ENCODE measurements at places on chromosomes 6 and 20.

DNA sequence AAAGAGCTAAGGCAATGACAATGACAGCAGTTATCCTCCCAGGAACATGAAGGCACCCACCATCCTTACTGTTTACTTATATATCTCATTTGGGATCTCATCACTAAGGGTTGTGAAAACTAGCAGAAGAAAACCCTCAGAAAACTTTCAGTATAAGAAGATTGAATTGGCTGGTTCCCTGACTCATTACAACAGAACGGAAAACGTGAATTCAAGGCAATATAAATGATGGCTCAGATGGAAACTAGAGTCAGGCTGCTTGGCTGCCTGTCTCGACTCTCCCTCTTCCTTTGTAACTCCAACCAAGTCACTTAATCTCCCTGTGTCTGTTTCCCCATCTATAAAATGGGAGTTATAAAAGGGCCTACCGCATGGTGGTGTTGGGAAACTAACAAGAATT, 387.1 kb upstream of the JARID2 start:
- DNase-seq = no peak

GRCh38 chr20:5290596-5290995, 26.2 kb downstream of the PROKR2 start:
- DNase-seq = no peak

DNA sequence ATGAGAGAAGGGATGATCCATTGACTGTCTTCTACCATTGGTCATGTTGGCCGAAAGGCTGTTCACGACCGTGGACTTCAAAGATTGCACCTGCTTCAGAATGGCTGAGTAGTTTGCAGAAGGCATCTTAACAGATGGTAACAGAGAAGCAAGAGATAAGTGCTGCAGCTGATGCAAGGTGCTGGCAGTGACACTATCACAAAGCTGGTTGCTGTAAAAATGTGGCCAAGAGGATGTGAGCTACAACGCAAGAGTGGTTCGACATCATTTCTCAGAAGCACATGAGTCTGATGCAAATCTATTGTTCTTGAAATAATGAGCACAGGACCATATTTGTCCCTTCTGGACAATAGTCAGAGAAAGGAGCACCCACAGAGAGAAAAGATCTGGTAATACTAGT, 27.0 kb upstream of the ANKEF1 start:
- DNase-seq = no peak

DNA sequence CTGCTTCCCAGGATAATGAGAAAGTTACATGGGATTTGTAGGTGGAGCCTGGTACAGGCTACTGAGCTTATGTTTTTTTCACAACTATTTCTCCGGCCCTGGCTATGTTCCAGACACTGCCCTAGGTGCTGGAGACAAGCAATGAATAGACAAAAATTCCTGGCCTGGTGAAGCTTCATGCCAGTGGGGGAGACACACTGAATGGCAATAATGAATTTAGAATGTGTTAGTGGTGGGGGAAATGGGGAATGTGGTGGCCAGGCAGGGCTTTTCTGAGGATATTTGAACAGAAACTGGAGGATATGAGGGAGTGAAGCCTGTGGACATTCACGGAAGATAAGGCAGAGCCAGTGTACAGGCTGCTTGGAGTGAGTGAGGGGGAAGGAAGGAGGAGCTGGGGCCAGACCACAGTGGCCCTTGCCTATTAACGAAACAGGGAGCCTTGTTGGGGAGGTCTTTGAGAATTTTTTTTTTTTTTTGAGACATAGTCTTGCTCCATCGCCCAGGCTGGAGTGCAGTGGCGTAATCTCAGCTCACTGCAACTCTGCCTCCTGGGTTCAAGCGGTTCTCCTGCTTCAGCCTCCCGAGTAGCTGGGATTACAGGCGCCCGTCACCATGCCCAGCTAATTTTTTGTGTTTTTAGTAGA, 6.6 kb downstream of the FOXS1 start:
- no peak for DNase-seq

- no peak for DNase-seq
These were observed 181.5 kb upstream of the TCF21 start for GRCh38 chr6:133707456-133707855.

GRCh38 chr6:150336299-150336698, 32.5 kb upstream of the IYD start:
- peak; percentile 12 for DNase-seq

DNA sequence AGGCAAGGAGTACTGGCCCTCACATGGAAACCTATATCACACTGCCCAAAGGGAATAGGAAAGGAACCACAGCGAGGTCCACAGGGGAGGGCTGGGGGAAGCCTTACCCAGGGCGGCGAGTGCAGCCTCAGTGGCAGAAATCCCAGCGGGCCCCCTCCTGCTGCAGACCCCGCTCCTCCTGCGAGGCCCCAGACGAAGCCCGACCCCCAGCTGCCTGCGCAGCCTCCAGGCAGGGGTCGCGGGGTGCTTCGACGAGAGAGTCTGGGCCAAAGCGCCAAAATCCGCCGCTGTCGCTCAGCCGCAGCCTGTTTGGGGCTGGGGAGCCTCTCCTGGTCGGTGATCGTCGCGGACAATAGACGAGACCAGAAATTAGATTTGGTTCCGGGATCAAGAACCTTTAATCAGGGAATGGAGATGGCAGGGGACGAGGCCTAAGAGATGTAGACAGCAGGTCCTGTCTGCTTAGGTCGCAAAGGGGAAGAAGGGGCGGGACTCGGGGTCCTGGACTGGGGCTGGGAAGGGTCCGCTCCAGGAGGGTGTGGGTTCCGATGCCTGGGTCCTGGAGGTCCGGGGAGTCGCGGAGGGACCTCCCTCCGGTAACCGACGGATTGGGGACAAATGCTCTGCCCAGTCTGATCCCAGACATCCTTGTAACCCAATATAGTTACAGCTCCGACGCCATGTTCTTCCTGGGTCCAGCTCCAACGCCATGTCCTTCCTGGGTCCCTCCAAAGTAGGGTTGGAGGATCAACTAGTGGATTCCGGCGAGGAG, 36.4 kb upstream of the HLA-E start:
- DNase-seq = no peak

GRCh38 chr6:121652223-121652622, 216.8 kb downstream of the GJA1 start:
- DNase-seq = no peak

DNA sequence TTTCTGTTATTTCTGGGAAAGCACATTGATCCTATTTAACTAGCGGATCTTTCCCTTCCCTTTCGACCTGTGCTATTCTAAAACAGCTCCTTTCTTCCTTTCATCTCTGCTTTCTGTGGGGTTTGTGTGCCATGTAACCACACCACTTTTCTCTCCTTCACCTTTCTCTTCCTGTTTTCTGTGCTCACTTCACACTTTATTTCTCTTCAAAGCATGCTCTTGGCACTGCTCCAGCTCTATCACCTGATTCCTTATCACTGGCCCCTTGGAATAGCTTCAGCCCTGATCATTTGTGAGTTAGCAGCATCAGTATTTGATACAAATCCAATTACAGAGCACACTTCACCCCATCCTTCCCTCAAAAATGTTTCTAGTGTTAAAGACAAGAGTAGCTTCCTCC, 8.1 kb upstream of the METTL24 start:
- DNase-seq = no peak

- no peak for DNase-seq
These were observed 14.5 kb downstream of the FOXC1 start for GRCh38 chr6:1624058-1624850.

- peak; percentile 53 for DNase-seq
These were observed 1.7 kb downstream of the NUDT3 start for GRCh38 chr6:34390531-34391472.

DNA sequence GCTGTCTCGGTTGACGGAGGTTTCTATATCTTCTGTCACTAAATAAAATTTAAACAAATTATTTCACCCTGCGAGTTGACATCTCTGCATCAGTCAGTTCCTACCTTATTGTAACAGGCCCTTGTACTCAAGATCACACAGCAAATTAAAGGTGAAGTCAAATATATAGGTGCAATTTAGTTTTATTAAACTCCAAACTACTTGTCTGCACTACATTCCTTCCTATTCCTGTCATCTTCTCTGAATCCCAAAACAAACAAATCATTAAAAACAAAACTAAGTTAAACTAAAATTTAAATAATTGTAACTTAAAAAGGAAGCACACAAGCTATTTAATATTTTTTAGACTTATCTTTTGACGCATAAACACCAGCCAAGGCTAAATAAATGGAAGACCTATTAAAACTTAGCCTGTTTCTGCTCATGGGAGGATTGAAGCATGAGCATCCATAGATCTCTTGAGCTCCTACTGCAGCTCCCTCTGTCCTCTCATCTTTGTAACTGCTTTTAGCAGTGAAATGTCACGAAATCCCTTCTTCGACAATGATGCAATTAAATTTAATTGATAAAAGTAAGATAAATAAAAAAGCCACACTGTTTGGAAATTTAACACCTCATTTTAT, 1152.3 kb upstream of the GJE1 start:
- DNase-seq = no peak

DNA sequence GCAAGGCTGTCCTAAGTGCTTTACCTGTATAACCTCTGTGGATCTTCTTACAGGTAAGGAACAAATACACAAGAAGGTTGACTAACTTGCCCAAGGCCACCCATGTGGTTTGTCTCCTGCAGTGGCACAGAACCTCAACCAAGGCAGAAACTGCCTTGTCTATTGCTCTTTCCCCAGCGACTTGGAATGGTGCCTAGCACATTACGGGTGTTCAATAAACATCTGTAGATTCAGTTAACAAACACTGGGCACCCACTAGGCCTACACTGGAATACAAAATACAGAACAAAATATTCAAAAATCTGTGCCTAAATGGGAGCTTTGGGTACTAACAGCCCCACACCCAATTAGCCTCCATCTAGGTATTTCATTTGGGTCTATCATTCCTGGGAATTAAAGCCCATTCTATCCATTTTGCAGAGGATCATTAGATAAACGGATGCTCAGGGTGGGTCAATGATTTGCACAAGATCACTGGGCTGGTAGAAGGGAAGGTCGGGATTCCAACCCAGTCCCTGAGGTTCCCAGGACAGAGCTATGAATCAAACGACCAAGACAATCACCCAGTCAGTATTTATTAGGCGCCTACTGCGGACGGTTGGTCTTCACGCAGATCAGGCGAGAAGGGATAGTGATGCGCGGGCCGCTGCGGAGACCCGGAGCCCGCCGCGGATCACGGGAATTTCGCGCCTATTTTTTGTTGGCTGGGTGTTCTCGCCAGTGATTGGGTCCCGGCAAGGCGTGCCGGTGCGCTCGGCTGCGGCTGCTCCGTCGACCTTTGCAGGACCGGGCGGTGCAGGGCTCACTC, at the start of gene STK35:
Gene STK35 (plus strand): TSS at position 771 of the 808 bp plus-strand sequence. CDS start 55 bp downstream, outside the sequence.
- DNase-seq = peak; percentile 31

DNA sequence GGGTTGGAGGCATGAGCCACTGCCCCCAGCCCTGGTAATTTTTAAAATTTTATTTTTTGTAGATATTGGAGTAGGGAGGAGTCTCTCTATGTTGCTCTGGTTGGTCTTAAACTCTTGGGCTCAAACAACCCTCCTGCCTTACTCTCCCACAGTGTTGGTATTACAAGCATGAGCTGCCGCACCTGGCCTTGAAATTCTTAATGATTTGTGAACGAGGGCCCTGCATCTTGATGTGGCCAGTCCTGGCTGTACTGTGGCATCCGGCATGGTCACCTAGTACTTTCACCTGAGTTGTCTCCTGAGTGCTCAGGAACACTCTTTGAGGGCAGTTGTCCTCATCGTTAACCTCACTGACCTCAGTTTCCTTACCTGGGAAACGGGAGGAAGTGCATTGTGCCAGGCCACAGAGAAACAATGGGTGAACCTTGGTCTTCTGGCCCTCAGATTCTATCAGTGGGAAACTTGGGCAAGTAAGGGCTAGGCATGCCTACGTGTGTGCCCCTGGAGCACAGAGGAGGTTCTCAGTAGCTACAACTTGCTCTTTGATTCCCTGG, 19.5 kb downstream of the CEBPB start:
- no peak for DNase-seq

GRCh38 chr6:66103354-66103753, 396.3 kb upstream of the EYS start:
- no peak for DNase-seq

GRCh38 chr6:45377043-45377553, 636 bp downstream of the SUPT3H start:
- peak; percentile 20 for DNase-seq

GRCh38 chr20:55668631-55669030, 336.7 kb downstream of the CBLN4 start:
- DNase-seq = no peak

- DNase-seq = no peak
These were observed 266.3 kb downstream of the EPM2A start for GRCh38 chr6:145469021-145469420.

GRCh38 chr6:109008537-109009235, 86.0 kb downstream of the SESN1 start:
- DNase-seq = no peak

DNA sequence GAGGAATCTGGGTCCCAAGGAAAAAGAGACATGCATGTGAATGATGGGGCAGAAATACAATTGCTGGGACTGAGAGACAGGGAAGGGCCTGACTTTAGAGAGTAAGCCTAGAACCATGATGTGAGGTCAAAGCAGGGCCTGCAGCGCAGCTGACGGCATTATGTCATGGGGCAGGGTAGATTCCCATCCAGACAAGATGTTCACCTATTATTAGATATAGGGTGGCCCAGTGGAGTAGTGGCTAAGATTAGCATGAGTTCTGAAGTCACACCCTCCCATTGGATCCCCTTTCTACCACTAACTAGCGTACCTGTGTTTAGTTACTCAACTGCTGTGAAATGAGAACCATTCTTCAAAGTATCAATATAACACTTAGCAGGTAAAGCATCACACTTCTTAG, 39.6 kb downstream of the NDUFAF5 start:
- no peak for DNase-seq

GRCh38 chr20:11035211-11035610, 361.4 kb upstream of the JAG1 start:
- no peak for DNase-seq

GRCh38 chr6:30491991-30492952, 3.0 kb downstream of the HLA-E start:
- no peak for DNase-seq

DNA sequence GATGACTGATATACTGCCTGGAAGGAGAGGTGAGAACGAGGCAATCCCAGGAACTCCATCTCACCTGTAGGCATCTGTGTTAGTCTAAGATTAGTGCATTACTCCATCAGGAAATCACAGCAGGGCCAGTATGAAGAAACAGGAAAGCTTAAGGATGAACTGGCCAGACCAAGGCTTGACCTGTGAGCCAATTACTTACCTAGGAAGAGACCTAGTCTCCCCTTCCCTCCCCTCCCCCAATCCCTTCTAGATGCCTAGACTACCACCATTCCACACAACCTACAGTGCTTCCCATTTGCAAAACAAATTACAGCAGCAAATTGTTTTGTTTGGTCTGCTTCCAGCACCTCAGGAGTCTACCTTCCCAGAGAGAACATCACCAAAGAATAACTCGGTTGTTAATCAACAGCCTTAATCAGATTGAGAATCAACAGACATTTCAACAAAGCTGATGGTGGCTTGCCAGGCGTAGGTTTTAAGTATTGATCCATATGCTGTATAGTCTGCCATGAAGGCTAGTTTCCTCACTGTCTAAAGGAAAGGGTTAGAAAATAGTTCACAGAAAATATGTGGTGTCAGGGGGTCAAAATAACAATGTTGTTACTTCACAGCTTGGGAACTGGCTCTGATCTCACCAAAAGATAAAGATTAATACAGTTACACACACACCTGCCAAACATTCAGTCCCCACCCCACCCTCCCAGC, 10.1 kb downstream of the PKHD1 start:
- DNase-seq = no peak

Measured in T47D (cell line).